BJ (cell line): ENCODE measurements at places on chromosomes 13 and 19.
A peak's percentile ranks its signal among the peaks of the same experiment; 100 is the strongest.

DNA sequence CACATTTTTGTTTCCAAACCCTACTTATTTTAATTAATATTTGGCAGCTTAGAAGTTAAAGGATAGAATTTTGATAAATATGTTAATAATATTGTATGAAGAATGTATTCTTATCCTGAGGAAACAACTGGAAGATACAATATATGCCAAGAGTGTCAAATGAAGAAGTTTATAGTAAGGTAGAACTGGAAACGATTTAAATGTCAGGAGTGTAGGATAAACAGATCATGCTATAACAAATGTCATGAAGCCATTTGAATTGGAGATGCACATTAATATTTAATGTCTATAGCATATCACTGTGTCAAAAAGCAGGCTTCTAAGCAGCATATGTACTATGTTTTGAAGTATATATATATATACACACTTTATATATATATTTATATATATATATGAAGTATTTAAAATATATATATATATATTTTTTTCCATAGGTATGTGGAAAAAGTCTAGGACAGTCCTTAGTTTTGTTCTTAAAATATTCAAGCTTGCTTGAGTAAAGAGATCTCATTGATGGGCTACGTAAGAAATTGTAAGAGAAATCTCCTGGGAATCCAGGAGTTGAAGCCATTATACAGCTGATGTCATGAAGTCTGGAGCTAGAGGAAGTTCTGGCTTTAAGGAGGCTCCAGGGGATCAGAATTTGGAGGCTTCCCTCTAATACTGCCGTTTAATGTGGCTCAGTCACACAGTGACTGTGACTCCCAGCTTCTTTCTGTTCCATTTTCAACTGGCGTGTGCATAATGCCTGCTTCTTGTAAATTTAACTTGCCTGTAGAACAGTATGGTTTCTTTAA is 79.9 kb upstream of the MYCBP2 start:
- no peak for DNase-seq

DNA sequence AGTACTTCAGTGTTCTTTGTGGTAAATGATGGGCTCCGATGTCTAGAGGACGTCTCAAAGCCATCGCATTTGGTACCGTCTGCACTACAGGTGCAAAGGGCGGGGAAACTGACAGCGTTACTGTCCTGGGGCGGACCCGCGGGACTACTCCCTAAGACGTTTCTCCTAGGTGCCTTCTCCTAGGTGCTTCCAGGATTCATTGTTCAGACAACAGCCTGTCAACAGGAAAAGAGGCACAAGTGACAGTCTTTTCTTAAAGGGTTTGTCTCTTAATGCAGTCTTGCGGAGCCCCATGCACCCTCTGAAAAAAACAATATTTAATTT is 1.4 kb downstream of the SERTM1 start:
- no peak for DNase-seq

DNA sequence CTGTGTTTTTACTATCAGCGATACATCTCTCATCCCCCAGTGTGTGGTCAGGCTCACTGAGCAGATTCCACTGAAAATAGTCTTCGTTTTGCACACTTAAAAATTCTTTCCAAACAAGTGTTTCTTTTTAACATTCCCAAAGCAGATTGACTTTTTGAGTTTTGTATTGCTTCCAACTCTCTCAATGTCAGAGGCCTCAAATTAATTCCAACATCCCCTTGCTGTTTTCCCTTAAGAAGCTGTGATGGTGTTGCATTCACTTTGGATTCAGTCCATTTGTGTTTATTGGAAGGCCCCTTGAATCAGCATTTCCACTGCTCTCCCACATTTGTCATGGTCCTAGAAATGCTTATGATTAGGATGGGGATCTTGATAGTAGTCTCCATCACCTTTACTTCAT is 228.7 kb downstream of the KCNRG start:
- DNase-seq, result no peak

GRCh38 chr13:95254339-95254738 is 46.9 kb downstream of the ABCC4 start:
- DNase-seq, result no peak

- DNase-seq, result no peak
Measured at GRCh38 chr13:41563341-41563983, 106.1 kb downstream of the RGCC start.

- no peak for DNase-seq
Measured at GRCh38 chr19:41928221-41928683, at the start of gene ERFL. Gene ERFL (minus strand): TSS chr19:41928449. CDS start chr19:41912919, 15,530 bp downstream.

- DNase-seq, result no peak
Measured at GRCh38 chr19:10848230-10848856, at the start of gene C19orf38. Gene C19orf38 (plus strand): TSS chr19:10848415. CDS start chr19:10848509, 94 bp downstream.

DNA sequence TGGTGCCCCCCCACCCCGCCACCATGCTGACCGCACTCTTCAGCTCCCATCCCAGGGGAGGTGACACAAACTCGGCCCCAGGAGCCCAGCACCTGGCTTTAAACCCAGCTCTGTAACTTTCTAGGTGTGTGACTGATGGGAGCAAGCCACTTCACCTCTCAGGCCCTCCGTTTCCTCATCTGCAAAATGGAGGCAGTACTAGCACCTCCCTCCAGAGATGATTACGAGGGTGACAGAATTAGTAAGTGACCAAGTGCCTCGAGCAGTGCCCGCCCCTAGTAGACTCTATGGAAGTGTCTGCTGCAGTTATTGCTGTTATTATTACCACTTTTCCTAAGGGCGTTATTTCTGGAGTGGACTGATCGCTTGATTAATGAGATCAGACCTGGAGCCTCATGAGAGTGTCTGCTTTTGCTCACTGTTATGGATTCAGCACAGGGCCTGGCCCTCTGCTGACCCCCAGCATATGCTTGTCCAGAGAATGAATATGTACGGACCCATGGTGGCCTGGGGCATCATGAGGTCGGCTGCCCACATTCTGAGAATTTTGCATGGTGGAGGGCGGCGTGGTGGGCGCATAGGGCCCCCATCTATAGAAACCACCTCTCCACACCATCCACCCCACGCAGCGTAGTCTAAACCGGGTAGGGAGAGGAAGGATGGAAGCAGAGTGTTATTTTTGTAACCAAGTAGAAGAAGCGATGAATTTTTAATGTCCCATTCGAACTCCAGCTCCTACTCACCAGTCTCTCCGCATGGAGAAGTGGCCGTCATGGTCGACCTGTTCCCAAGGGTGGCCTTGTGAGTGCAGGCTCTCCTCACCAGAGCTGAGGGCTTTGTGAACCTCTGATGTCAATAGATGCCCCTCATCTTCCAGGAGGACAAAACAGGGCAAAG is 48.2 kb downstream of the CAPN12 start:
- no peak for DNase-seq

GRCh38 chr19:14142262-14143190 is 6.1 kb upstream of the ASF1B start:
- no peak for DNase-seq

GRCh38 chr19:39555883-39556282 is 15.9 kb upstream of the EID2 start:
- DNase-seq, result no peak

- DNase-seq, result peak; percentile 31
Measured at GRCh38 chr13:51681037-51681678, 96.9 kb downstream of the WDFY2 start.

DNA sequence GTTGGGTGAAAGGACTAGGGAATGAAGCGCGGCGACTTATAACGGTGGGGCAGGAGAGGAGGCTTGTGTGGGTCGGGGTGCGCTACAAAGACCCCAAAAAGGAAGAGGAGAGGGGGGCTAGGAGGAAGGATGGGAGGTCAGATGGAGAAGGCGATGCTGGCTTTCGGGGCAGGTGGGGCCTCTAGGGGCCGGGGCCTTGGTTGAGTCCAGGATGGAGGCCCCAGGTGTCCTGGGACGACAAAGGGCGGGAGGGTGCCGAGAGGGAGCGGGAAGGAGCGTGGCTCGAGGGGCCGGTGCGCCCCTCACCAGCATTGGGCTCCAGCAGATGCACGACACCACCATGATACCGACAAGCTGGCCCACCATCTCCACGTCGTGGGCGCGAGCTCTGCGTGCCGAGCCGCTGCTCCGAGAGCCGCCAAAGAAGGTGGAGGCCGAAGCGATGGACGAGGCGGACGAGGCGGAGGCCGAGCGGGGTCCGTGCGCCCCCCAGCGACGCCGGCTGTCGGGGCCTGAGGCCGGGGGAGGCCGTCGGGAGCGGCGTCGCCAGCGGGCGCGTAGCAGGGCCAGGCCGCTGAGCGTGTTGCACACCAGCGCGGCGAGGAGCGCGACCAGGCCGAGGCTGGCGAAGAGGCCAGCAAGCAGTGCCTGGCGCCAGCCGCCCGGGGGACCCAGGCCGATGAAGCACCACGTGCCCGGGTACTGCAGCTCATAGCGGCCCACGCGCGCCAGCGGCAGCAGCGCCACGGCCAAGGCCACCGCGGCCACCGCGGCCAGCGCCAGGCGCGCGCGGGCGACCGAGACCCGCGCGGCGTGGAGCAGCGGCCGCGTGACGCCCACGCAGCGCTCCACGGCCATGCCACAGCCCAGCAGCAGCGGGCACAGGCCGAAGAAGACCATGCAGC is 1.8 kb downstream of the PTGER1 start:
- no peak for DNase-seq

- DNase-seq, result no peak
Measured at GRCh38 chr19:14835011-14835410, at the start of the genes OR7A5 and OR7C1. Gene OR7A5 (minus strand): TSS chr19:14835185. CDS start chr19:14828241, 6,944 bp downstream. Gene OR7C1 (minus strand): TSS chr19:14835185. CDS start chr19:14800136, 35,049 bp downstream.
